ENCODE measurements at places on chromosomes 7 and 10.

GRCh38 chr7:155837126-155837479 lies 24.8 kb upstream of the SHH start:
- DNase-seq: no peak

DNA sequence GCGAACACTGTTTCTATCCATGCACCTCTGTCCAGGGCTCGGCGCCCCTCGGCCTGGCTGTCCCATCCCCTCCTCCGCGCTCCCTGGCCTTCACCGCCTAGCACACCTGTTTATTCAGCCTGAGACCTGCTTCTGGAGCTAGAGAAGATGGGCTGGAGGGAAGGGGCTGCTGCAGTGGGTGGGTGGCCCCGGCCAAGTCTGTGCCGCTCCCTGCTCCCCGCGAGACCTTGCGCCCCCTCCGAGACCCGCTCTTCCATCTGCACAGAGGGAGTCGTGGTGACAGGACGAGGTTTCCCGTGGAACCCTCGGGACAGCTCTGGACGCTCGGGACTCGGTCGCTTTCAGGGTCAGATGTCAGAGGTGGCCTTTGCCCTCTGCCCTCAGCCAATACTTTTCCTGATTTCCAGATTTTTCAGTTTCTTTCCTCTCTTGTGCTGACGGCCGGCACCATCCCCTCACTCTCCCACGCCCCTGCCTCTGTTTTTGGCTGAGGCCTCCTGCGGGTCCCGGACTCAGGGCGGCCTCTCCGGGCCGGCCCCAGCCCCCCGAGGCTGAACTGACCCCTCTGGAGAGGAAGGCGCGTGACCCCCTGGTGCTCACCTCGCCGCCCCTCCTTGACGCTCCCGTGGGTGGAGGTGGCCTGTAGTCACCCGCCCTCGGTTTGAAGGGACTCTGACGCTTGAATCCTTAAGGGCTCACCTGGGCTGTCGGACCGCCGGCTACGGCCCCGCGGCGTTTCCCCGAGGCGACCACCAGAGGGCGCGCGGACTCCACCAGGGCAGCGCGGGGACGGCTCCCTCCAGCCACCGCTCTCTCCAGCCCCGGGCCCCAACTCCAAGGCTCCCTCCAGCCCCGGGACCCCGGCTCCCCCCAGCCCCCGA lies 15.6 kb downstream of the SHH start:
- DNase-seq: peak; percentile 45

DNA sequence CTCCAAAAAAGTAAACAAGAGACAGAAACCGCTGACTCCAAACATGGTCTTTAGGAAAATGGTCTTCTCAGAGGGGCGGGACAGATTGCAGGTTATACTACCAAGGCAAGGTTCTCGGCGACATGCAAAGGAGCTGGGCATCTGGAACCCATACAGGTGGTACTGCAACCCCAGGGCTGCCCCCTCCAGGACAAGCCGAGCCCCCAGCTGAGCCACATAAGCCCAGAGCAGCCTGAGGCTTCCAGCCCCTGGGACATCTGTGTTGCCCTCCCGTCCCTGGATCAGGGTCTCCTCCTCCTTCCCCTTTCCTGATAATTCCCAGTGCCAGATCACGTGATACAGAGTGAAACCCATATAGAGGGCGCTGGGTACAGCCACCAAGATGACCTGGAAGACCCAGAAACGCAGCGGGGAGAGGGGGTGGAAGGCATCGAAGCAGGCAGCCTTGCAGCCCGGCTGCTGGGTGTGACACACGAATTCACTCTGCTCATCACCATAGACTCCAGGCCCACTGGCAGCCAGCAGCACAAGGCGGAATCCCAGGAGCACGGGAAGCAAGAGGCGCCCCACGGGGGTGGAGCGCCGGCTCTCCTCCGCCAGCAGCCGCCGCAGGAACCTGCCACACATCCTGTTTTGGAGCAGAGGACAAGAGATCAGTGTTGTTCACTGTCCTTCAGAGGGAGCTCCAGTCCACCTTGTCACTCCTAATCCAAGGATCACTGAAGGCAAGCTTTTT lies at the start of gene GJC3:
GJC3 (minus strand) TSS at position 627 of the 736 bp plus-strand sequence; CDS start at position 627, 0 bp downstream.
- DNase-seq: no peak

- no peak for DNase-seq
Observed at GRCh38 chr10:95542330-95542729, 18.8 kb downstream of the SORBS1 start.

GRCh38 chr7:755413-755805 lies 28.3 kb upstream of the PRKAR1B start:
- no peak for DNase-seq

DNA sequence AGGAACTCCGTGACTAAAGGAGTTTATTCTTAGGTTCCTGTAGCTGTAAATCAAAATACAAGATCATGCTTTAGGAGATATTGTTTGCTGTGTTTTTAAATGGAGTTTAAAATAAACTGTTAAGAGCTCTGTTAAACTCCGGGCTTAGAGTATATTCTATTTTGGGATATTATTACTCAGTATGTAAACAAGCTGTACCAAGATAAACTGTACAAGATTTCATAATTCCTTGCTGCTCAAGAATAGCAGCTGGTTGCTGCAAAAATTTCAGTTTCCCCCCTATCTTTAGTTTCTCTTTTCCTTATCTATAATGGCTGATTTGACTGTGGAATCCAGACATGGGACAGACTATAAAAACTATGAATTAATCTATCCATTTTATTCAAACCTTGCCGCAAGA lies 215.7 kb downstream of the HTR7 start:
- no peak for DNase-seq

GRCh38 chr10:110563132-110563531 lies 4.4 kb upstream of the SMC3 start:
- DNase-seq: no peak

DNA sequence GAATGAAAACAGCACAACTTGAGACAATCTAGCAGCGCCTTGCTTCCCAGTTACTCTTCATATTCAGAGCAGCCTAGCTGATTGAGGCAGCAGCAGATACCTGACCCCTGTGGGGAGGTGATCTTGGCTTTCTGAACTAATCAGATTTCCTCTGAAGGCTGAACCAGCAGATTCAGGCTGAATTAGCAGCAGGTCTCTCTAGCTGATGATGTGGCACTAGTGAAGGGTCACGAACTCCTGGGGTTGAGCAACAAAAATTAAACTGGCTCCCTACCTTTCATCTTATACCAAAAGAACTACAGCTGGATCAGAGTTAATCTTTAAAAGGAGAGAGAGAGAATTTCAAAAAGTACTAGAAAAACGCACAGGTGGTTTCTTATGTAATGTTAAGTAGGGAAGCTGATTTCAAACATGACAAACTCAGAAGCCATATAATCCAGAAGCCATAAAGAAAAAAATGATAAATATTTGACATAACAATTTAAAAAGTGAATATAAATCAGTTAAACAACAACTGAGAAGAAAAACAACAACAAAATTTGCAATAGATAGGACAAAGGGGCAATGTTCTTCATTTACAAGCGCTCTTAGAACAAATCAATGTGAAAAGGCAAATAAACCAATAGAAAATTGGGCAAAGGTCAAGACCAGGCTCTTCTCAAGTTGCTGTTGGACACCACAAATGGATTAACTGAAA lies 13.5 kb downstream of the SLC25A13 start:
- no peak for DNase-seq

- no peak for DNase-seq
Observed at GRCh38 chr7:91557789-91558404, 293.7 kb downstream of the FZD1 start.

DNA sequence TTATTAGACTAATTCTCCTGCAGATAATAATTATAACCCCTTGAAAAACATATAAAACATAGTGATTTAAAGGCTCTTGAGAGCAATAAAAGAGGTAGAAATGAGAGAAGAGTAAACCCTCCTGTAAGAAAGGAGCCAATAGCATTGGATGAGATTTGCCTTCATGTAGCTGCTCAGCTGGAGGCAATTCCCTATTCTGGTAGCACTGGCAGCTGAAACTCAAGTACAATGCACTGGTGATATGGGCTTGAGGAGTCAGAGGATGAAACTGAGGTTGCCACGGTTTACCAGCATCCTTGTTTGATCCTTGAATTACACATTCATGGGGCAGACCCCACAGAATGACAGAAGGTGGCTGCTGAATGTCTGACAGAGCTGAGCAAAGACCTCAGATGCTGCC lies 76.4 kb downstream of the CTTNBP2 start:
- DNase-seq: no peak

DNA sequence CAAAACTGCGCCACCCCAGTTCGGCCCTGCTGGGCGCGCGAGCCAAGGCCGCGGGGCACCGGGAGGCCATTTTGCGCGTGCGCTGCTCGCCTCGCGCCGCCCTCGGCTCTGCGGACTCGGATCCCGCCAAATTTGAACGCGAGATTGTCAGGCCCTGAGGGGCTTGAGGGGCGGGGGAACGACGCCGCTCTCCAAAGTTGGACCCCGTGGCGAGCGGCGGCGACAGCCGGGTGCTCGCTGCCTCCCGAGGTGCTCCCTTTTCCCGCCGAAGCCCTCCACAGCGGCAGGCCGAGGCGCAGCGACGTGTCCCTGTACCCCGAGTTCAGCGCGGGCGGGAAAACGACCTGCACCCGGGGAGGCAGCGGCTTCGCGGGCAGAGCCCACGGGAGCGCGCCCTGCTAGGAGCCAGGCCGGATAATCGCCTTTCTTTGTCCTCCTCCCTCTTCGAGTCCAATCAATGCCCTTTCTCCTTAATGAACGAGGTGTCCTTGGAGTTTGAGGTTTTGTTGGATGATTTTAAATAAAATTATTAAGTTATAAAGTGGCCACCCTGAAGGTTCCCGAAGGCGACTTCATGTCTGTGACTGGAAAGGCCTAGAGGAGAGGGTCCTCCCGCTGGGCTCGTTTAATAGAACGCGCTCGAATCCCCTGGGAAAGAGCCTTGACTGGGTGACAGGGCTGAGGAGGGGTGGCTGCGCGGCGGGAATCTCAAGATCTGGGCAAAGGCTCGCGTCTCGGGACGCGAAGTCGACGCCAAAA lies 10.7 kb upstream of the SPAG6 start:
- DNase-seq: no peak

DNA sequence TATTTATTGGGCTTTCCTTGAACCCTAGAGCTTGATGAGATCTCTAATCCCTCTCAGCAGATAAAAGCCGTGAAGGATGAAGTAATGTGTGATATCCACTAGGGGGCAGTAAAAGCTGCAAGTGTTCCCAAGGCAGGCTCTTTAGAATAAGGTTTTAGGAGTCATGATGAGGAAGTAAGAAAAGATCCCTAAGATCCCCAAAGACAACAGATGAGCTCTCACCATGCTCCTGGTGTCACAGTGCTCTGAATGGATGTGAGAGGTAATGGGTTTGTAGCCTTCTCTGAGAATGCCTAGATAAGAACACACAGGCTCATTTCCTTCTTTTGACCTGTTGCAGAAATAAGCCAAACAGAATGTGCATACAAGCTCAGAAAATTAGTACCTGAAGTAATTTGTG lies 70.4 kb upstream of the ITPRID1 start:
- no peak for DNase-seq

DNA sequence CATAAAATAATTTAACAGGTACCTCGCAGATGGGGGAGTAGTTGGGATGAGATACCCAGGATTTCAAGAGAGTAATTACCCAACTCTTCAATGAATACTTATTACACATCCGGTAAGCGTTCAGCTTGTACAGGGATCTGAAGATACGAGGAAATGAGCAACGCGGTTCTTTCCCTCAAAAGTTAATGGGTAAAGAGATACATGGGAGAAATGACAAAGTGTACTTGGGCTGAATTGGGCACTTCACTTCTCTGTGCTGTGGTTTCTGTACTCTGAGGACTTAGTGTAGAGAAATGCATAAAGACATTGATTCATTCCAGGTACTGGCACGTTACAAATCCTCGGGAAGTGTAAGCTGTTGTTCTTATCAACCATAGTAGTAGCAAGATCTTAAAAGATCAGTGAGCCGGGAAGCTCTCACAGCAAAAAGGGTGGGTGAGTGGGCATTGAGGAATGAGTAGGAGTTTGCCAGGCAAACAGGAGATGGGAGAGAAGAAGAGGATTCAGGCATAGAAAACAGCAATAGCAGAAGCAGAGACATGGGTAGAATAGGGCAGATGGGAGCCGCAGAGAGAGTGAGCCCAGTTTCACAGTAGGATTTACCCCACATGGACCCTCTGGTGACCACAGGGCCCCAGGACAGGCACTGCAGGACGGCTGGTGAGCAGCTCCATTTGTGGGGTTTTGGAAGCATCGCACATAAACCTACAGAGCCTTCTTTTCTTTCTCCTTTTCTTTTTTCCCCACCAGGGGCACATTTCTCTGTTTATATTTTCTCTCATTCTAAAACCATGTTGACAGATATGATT lies 304.3 kb upstream of the PITRM1 start:
- DNase-seq: no peak

DNA sequence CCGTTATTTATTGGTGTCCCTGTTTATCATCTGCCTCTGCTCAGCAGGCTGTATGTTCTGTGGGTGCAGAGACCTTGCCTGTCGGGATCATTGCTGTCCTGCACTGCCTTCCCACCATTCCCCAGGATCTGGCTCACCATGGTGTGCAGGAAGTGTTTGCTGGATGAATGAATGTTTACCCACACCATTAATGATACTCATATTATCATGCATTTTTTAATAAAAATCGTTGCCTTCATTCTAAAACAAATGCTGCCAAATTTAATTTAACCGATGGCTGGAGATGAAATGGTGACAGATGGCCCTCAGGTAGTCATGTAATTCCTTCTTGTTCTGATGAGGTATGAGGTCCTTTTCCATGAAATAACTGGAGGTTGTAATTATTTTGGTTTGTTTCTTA lies 22.5 kb downstream of the PLPP4 start:
- DNase-seq: no peak

- no peak for DNase-seq
Observed at GRCh38 chr7:127153315-127153714, 99.4 kb downstream of the GRM8 start.

- DNase-seq: peak; percentile 1
Observed at GRCh38 chr10:124998624-124999291, 56.8 kb downstream of the ZRANB1 start.

GRCh38 chr10:22433875-22434274 lies 88.6 kb downstream of the SPAG6 start:
- DNase-seq: no peak

DNA sequence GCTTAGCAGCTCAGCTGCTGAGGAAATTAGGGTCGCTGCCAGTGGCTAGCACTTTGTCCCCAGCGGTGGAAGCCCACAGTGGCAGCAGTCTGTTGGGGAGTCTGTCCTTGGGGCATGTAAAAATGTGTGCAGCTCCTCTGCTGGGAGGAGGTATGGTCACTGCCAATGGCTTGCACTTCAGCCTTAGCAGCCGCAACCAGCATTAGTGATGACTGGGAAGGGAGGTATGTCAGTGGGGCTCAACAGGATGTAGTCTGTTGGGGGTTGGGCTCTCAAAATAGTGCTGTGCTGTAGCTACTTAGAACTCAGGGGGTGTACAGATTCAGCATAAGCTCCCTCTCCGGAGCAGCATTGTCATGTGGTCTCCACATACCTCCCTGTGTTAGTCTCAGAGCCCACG lies 189.9 kb downstream of the ZEB1 start:
- DNase-seq: no peak
